NCI-H1436 treated with DMSO at 0.1 percent for 48 hours (cell line): ENCODE measurements at places on chromosomes 5 and 9.

- DNase-seq: no peak
These were observed 3.5 kb downstream of the HBEGF start for GRCh38 chr5:140342896-140343295.

GRCh38 chr5:34899066-34899465, 16.2 kb downstream of the RAD1 start:
- DNase-seq: no peak

DNA sequence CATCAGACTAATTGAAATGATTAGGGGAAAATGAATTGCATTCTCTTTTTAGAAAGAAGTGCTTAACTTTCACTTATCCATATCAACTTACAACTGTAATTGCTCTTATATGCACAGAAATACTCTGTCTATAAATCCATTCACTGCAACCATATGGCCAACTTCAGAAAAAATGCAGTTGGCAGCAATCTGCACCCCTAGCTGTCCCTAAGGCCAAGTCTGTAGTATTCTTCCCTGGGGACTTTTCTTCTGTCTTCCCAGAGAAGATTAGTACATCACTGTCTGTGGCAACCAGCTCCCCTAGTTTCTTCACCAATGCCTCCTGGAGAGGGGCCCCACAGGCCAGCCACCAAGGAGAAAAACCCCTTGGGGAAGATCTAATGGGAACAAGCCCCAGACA, 45.4 kb downstream of the ABCA1 start:
- no peak for DNase-seq

DNA sequence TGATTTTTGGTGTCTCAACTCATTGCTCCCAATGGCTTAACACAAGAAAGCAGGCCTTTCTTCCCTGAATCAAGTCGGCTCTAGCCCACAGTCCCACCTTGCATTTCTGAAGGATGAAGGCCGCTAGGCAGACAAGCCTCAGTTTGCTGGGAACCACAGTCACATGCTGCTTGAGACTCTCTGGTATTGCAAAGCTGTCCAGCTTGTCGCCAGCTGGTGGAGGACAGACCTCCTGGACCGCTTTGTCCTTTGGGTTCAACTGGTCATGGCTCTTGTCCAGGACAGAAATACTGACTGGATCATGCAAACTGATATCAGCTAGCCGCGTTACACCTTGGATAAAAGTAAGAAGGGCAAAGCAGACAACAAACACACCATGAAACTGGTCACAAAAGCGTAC, 23.1 kb downstream of the DDX31 start:
- DNase-seq: no peak

DNA sequence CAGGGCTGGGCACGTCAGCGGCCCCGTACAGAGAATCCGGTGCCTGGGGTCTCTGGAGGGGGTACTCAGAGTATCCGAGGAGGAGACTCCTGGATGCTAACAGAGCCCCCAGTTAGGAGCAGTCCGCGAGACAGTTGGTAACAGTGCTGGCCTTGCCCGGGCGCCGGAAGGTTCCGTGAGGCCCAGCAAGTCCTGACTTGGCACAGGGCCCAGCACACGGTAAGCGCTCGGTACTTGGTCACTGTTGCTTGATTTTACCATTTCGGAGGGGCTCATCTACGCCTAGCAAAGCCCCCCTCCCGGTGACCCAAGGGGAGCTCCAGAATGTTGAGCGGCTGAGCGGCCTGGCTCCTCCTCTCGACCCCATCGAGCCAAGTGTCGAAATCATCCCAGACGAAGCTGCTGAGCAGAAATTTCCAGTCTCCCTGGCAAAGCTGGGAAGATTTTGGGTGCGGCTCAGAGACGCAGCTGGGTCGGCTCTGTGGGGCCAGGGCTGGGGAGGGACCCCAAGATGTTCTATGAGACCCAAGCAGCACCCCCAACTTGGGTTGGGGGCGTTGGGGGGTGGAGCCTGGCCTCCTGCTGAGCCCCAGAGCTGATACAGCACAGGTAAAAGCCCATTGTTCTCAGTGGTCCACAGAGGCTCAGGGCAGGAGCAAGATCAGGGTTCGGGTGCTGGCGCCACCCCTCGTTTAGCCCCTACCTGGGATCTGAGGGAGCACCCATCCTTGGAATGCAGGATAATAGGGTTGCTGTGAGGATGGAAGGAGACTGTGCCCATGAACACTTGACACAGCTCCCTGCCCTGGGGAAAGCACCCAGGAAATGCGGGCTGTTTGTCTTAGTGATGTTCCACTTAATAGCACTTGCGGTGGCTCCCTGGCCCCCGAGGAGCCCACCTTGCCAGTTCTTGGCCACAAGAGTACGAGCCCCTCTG, 137.2 kb downstream of the C9orf50 start:
- no peak for DNase-seq

- no peak for DNase-seq
These were observed 459.8 kb downstream of the ARHGEF28 start for GRCh38 chr5:74085782-74086181.

- no peak for DNase-seq
These were observed 14.4 kb upstream of the AMACR start for GRCh38 chr5:34022121-34022705.

GRCh38 chr5:97629276-97629675, 446.2 kb upstream of the RIOK2 start:
- DNase-seq: no peak

DNA sequence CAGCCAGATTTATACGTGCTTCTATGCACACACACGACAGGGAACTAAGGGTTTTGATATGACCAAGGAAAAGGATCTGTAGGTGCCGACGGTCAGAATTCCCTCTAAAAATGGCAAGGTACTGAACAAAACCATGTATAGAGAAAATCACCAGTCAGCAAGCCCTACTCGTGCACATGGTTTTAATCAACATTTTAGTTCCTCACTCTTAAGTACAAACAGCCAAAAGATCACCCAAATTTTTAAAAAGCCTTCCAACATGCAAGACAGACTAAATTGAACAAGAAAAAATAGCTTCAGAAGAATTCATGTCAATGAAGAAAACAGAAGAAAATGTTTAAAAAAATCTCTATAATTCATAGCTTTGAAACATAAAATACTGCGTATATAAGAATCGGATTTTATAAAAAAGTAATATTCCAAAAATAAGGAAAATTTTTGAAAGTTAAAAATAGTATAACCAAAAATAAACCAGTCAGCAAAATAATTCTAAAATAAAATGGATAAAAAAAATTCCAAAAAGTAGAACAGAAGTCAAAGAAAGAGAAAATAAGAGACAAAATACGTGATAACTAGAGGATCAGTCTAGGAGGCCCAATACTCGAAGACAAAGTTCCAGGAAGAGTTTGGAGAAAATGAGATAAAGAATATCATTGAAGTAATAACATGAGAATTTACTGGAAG, 43.0 kb upstream of the KCNV2 start:
- no peak for DNase-seq

GRCh38 chr5:143182106-143182505, 221.4 kb downstream of the NR3C1 start:
- no peak for DNase-seq

DNA sequence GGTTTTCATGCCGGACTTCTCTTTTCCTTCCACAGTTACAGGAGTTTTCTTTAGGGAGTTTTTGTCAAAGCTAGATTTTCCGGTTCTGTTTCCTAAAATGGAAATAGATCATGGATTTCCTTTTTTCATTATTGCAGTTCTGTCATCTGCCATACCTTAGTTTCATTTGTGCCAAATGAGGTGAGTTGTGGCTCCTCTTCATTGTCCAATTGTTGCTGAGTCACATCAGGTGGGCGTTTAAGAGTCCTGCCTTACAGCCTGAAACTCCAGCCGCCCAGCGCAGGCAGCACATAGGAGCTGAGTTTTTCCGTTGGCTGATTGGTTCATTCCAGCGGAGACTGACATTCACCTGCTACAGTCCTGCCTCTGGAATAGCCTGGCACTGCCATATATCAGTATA, 14.1 kb downstream of the SLC25A25 start:
- DNase-seq: no peak

DNA sequence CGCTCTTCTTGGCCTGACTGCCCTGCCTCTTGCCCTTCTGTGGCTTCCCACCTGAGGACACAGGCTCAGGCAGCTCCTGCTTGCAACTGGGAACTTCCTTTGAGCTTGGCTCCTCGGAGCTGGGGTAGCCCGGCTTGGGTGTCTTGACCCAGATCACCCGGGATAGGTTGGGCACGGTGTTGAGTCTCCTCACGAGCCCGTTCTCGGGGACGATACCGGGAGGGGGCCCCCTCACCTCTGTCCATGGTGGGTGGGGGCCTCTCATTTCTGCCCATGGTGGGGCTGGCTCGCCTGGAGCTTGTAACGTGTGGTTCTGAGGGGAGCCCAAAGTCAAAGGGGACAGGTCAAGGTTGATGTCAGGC, 7.8 kb upstream of the DDX41 start:
- no peak for DNase-seq

DNA sequence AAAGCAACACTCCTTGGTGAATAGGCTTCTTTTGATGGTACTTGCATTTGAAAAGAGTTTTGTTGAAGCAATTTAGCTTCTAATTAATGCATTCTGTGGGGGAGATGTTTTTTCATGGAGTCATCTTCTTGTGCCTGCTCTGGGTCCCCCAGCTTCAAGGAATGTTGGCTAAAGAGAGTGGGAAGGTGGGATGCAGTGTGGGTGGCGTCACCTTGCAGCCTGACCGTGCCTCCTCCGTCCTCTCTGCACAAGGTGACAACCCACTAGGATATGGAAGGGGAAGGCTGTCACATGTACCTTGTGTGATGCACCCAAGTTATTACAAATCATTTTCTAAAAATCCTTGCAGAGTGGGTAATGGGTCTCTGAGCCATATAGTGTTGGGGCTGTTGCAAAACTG, 70.7 kb downstream of the DAPK1 start:
- DNase-seq: no peak

GRCh38 chr5:86625148-86625547, 7.4 kb downstream of the COX7C start:
- no peak for DNase-seq

DNA sequence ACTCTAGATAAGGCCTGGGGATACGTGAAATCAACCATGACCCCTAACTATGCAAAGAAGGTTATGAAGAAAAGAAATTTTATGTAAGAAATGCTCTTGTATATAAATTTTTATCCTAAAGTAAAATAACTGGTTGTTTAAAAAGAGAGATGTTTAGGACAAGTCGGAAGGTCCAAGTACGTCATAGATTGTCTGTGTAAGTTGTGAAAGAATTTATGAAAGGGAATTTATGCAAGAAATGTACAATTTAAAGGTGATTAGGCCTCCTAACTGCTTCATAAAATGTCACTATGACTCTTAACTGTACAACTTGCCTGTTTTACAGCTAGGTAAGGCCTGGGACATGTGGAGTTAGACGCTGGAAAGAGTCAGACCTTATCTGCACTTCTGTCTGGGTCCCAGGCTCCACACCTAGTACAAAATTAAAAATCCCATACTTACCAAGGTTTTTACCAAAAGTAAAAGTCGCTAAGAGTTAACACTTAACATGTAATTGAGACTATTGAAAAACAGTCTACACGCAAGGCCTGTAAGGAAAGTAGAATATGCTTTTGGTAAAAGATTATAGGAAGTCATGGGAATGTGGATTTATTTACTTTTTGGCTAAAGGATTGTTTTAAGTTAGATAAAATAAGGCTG, 77.4 kb downstream of the KIAA0825 start:
- no peak for DNase-seq

DNA sequence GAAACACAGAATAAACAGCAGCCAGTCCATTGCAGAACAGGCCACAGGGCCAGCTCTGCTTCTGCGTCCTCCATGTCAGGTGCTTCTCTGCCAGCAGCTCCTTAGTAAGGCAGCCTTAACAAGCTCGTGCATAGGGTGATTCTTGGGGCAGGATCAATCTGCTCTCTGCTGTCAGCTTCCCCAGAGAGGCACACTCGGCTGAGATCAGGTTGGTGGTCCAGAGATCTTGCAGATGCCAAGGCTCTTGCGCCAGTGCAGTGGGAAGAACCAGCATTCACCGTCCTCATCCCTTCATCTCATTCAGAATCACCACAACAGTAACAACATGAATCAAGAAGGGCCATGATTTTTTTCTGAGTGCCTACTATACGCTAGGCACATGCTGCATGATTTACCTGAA, 49.0 kb upstream of the ALDH1B1 start:
- no peak for DNase-seq

GRCh38 chr9:77907585-77907984, 124.0 kb downstream of the GNAQ start:
- DNase-seq: no peak

DNA sequence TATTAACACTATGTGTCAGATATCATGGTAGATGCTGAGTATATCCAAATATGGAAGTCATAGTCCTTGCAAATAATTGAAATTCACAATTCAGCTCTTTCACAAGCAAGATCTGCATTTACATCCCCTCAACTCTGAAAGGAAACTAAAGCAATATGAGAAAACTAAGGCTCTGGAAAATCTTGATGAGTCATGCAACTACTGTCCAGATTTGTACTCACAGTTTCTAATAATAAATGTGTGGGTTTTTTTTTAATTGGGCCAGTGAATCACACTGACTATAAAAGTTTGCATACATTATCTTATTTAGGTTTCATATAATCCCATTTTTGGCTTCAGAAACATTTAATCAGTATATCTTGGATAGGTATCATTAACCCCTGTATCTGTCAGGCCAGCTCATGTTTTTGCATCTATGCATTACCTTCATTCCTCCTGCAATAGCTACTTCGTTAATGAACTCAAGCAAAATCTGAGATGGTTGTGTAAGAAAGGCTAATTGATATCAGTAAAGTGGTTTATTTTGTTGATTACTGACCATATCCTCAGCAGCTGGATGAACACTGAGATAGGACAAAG, 58.7 kb upstream of the PRR16 start:
- DNase-seq: no peak

GRCh38 chr5:157598350-157598936, 22.9 kb upstream of the ADAM19 start:
- no peak for DNase-seq

- DNase-seq: no peak
These were observed 51.3 kb upstream of the IRX4 start for GRCh38 chr5:1934056-1934394.

- no peak for DNase-seq
These were observed 10.9 kb upstream of the MOB3B start for GRCh38 chr9:27540502-27540901.

DNA sequence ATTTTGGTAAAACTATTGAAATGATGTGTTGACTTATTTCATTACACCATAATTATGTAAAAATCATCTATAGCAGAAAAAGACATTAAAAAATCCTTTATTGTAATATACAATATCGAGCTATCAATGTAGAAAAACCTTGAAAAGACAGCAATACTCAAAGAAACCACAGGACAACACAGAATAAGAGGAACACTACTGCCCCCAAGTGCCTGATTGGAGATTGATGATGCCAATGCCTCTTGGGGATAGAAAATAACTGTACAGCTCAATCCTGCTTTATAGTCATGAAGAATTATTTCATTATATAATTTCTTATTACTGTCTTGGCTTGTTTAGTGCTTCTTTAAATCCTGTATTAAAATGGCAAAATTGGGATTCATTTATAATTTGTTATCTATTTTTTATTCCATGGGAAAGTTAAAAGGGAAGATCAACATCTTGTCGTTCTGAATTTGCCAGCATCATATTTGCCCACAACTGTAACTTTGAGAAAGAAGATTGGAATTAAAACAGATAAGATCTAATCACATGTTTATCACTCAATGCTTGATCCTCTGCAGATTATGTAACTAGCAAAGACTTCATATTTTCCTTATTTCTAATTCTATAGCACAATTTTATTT, 337.5 kb downstream of the CDH9 start:
- no peak for DNase-seq

- no peak for DNase-seq
These were observed 190.3 kb upstream of the SEMA6A start for GRCh38 chr5:116764941-116765340.

- no peak for DNase-seq
These were observed 69.1 kb downstream of the ZNF366 start for GRCh38 chr5:72438141-72438540.

- DNase-seq: no peak
These were observed 175.3 kb downstream of the ERCC6L2 start for GRCh38 chr9:96050861-96051155.

GRCh38 chr9:120555839-120556238, 24.1 kb downstream of the CDK5RAP2 start:
- no peak for DNase-seq
